ENCODE measurements at places on chromosomes 5 and 9. TPM values are rescaled to one million over a fixed set of nuclear protein-coding genes. Genes with fewer than 3 reads are reported as not detected.

Gene CCDC187
- 4.6 TPM for total RNA-seq

Gene AFAP1L1
- 4.3 TPM for total RNA-seq

Gene LCN9
- total RNA-seq = not detected

Gene C5
- total RNA-seq = 0.66 TPM

Gene PCDHA9
- total RNA-seq = not detected

Gene ROR2
- 15.7 TPM for total RNA-seq

Gene EGR1
- total RNA-seq = 173 TPM

Gene PTPRD
- 0.02 TPM for total RNA-seq

Gene FOXI1
- not detected for total RNA-seq

Gene WNT8A
- not detected for total RNA-seq

Gene CLK4
- 9.8 TPM for total RNA-seq

Gene FRRS1L
- total RNA-seq = not detected

Gene ECM2
- total RNA-seq = not detected

Gene CDC20B
- not detected for total RNA-seq

Gene SLC23A1
- not detected for total RNA-seq

Gene PCDHB6
- total RNA-seq = not detected

Gene PRRX2
- total RNA-seq = 25.5 TPM

Gene NDOR1
- 28.4 TPM for total RNA-seq
